ENCODE measurements at places on chromosomes 3 and 15.

- no peak for DNase-seq
Observed at GRCh38 chr15:91265416-91265940, 165.4 kb downstream of the SV2B start.

GRCh38 chr15:67731112-67731721, 94.1 kb upstream of the SKOR1 start:
- no peak for DNase-seq

GRCh38 chr3:42547401-42547945, 34.3 kb downstream of the SEC22C start:
- no peak for DNase-seq

DNA sequence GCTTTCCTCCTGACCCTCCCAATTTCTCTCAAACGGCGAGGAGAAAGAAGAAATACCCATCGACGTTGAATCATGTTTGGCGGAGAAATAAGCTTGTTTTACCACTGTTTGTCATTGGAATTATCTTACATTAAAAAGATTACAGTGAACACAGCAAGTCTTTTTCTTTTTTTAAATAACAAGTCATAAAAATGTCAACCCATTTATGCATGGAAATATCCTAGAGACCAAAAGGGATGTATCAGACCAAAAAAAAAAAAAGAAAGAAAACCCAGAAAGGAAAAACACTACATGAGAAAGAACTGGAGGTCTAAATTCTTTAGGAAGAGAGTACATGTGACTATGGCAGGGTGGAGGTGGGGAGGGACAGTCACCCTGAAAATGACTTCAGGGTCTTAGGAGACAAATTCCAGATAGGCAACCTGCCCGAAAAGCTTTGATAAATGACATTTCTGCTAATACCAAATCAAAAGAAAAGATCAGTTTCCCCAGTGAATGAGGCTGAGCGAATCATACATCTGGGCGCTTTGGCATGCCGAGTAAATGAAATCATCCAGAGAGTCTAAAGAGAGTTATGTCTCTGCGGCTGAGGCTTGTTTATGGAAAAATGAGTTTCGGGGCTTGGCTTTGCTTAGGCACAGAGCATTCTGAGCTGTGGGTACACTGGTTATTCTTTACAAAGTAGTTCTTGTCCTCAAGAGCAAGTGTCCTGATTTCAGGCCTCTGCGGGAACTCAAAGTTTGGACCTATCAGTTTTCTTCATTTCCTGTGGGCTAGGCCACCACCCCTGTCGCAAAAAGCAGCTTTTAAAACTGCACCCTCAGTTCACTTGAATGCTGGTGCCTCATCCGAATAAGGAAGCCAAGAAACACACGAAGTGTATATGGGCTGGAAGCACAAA, 110.1 kb upstream of the TGFBR2 start:
- DNase-seq: no peak

- DNase-seq: no peak
Observed at GRCh38 chr3:123343296-123344174, 105.4 kb downstream of the ADCY5 start.

DNA sequence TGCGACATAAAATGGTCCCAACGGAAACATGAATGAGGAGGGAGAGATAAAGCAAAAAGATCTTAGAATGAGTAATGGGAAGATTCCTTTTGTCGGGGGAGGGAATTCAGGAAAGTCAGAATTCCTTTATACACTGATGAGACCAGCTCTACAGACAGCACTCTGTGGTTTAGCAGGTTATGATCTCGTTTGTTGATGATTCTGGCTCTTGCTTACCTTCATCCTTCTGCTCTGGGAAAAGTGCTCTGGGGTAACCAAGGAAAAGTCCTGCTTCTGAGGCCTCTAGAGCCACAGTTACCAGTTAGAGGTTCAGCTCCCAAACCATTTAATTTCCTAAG, 150.7 kb upstream of the NR2E3 start:
- no peak for DNase-seq

Measured in NCI-H2081 treated with DMSO at 0.1 percent for 48 hours (cell line).